Activated naive CD8-positive, alpha-beta T cell treated with anti-CD3 and anti-CD28 coated beads, Interleukin-2, amount 50 U/mL, for 24 hours (primary cell): ENCODE measurements at places on chromosomes 5 and 9.

- DNase-seq, result no peak
Observed at GRCh38 chr5:34439601-34440000, 216.5 kb upstream of the RAI14 start.

GRCh38 chr9:133826289-133827085, 88.3 kb upstream of the SARDH start:
- DNase-seq, result no peak

GRCh38 chr9:85397005-85397404, 344.7 kb downstream of the AGTPBP1 start:
- no peak for DNase-seq

- no peak for DNase-seq
Observed at GRCh38 chr9:117929868-117930267, 225.7 kb downstream of the TLR4 start.

DNA sequence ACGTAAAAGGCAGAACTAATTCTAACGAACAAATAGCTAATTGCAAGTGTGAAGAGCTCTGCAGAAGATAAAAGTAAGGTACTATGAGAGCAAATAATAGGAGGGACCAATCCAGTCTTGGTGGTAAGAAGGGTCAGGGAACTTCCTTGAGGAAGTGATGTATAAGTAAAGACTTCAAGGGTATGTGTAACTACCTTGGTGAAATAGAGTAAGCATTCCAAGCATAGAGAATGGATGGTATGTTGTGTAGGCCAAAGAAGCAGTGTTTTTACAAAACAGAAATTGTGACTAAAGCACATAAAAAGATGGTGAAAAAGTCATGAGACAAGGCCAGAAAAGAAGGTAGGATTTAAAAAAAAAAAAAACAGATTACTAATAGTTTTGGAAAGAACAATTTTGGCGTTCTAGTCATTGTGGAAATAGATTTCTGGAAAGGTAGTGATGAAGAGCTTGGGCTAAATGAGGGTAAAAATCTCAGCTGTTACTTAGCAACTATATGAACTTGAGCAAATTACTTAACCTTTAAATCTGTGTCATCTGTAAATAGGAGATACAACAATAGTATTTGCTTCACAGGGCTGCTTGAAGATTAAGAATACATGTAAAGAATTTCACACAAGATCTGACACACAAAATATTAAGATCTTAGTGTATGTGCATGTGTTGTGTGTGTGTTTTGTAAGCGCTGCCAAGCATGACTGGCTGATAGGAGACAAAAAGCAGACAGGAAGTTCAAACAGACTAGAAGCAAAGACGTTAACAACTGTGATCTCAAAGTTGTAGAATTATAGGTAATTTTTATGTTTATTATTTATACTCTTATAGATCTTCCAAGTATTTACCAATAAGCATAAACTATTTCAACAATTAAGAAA, 73.5 kb downstream of the NR6A1 start:
- no peak for DNase-seq

DNA sequence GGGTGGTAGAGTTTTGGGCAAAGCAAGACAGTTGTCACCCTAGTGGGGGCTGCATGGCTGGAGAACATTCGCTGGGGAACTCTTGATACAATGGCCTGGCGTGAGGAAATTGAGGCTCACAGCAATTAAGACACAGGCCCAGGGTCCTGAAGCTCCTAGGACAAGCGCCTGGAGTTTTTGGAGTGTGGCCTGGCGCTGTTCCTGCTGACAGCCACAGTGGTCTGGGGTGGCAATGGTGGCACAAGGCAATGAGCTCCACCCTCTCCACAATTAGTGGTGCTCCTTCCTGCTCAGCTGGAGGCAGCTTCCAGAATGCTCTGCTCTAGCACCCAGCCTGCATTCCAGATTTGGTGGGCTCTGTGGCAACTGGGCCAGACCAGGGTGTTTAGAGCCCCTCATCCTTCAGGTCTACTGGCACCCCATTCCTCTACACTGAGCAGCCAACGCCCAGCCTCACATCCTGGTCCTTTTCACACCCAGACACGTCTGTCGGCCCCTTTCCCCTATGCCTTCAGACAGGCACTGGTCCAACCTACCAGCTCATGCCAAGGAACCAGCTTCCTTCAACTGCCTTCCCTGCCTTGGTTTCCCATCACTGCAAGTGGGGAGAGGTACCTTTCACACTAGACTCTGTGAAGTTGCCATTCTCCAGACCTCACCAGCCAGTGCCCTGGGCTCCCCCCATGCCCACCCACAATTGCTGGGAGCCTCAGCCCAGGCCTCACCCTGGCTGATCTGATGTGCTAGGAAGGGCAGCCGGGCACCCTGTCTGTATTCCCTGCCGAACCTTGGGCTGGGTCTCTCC, 138.1 kb upstream of the COL5A1 start:
- DNase-seq, result no peak

- DNase-seq, result no peak
Observed at GRCh38 chr5:143985832-143986515, 174.0 kb downstream of the HMHB1 start.

GRCh38 chr5:1223278-1223670, 1.9 kb upstream of the SLC6A18 start:
- no peak for DNase-seq

DNA sequence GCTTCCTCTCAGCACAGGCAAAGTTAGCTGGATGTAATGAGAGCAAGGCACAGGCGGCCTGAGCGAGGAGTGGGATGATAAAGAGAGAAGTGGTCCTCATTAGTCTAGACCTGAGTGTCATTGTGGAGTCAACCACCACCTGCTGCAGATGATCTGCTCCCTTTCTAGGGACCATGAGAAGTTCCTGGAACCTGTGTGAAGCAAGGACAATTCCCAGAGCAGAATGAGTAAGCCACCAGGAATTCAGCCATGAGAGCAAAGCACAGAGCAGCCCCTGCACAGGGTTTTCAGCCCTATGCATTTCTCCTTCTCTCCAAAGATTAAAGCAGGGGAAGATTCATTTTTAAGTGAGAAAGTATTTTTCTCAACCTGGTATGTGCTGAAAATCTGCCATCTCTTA, 146.8 kb upstream of the SPEF2 start:
- no peak for DNase-seq

DNA sequence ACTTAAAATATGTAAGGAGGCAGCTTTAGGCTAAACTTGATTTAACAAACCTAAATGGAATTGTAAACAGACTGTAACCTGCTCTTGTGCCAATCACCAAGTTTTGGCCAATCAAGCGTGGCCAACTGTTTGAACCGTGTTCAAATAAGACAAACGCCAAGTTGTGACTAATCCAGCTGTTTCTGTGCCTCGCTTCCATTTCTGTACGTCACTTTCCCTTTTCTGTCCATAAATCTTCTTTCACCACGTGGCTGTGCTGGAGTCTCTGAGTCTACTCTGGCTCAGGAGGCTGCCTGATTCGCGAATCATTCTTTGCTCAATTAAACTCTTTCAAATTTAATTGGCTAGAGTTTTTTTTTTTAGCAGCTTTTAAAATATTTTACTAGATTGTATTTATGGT, 71.3 kb downstream of the LIX1 start:
- DNase-seq, result no peak

DNA sequence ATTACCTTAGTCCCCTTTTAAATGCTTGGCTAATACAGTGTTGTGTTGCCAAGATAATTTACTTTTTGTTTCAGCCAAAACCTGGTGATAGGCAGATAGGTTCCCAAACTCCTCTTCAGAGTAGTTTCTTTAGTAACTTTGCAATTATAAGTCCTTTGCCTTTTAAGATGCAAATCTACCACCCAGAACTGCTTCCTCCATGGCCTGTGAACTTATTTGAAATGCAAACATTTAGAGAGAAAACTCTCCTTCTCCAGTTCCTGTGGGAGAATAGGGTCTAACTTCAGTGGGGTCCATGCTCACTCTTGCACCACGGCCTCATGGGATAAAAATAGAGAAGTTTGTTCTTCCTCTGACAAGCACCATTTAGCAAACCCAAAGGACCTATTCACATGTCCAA, 1955.4 kb upstream of the CDH6 start:
- DNase-seq, result no peak

DNA sequence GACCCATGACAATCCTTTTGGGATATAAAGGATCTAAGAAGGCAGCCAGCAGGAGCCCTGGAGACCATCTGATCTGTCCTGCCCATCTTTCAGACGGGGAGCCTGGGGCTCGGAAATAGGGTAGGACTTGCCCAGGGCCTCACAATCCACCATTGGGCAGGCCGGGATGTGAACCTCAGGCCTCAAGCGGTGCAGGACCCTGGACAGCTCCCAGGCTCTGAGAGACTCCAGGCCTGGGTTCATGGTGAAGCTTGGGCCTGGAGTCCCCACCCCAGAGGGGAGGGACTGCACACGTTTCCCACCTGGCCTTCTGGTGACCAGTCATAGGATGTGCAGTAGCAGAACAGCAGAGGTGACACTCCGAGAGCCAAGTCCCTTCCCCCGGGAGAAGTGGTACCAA, 36.6 kb upstream of the RAPGEF1 start:
- DNase-seq, result peak; percentile 39

GRCh38 chr5:144002876-144003275, 167.6 kb downstream of the YIPF5 start:
- no peak for DNase-seq

DNA sequence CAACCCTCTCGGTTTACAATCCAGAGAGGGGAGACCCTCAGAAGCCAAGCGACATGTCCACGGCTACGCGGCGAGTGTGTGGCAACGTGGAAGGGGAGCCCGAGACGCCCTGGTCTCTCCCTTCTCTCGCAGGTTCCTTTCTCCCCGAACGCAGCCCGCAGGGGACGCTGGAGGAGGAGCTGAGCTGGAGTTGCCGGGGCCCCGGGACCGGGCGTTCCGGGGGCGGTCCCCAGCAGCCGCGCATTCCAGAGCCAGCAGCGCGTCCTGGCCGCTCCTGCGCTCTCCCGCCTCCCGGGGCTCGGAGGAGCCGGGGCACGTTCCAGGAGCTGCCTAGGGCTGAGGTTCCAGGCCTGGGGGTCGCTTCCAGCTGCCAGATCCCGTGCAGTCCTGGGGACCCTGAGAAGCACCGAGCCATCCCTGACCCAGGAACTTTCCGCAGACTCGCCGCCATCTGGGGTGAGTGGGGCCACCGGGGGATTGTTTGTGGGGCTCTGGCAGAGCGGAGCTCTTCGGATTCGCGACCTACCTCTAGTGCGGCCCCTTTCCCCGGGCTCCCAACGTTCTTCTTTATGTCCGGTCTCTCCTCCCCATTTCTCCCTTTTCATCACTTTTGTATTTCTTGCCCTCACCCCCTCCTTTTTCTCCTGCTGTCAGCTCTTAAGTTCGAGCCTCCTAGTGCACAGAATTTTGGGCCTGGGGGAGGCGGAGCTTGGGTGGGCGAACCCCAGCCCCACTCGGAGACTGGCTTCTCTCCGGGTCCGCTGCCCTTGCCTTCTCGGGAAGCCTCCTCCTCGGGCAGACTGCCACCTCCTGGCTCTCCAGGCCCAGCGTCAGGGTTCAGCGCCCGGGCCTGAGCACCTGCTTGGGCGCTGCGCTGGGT, at the start of gene SMIM3:
Gene SMIM3, plus strand, starts transcription at position 241 of the 880 bp plus-strand sequence. CDS start 16,684 bp downstream, outside the sequence.
- DNase-seq, result peak; percentile 74

DNA sequence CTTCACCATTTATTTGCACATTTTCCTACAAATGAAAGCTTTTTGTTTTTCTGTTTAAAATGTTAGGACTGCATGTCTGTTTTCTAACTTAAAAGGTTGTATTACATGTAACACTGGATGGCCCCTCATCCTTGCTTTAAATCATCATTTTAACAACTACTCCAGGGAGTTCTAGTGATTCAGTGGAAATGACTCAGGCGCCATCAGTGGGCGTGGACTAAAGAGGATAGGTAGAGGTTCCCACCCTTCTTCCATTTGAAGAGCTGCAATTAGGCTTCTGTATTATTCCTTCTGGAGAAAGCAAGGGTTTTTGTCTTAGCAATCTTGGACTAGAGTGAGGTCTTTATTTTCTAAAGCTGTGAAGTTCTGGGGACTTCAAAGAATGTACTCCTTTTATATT, 213.7 kb downstream of the TMEM38B start:
- no peak for DNase-seq

GRCh38 chr5:147754372-147755122, 28.0 kb downstream of the JAKMIP2 start:
- no peak for DNase-seq

DNA sequence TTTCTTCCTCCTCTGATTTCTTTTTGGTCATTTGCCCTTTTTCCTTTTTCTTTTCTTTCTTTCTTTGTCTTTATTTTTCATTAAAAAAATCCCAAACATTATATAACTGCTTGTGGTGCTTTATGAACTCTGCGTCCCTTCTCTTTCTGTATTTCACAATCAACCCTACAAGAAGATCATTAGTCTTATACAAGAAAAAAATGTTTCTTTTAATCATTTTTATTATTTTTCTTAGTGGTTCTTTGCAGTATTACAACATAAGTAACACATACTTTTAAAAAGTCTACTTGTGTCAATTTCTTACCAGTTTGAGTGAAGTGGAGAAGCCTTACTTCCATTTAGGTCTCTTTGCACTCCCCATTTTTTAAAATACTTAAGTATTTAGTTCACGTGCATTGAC, 212.7 kb upstream of the SMC2 start:
- no peak for DNase-seq

DNA sequence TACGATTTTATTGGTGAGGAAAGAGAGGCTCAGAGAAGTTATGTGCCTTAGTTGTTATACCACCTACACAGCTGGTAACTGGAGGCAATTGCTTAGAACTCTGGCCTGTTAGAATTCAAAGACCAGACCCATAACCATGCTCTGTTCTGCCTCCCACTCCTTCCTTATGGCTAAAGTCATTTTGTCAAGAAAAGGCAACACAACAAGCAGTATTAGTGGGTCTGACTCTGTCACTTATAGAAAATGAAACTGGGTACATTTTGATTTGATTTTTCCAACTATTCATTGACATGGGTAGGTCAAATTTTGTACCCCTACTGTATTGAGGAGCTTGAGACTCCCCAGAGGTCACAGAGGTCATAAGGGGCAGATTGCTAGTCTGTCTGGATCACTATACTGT, 44.5 kb upstream of the NR3C1 start:
- DNase-seq, result no peak

DNA sequence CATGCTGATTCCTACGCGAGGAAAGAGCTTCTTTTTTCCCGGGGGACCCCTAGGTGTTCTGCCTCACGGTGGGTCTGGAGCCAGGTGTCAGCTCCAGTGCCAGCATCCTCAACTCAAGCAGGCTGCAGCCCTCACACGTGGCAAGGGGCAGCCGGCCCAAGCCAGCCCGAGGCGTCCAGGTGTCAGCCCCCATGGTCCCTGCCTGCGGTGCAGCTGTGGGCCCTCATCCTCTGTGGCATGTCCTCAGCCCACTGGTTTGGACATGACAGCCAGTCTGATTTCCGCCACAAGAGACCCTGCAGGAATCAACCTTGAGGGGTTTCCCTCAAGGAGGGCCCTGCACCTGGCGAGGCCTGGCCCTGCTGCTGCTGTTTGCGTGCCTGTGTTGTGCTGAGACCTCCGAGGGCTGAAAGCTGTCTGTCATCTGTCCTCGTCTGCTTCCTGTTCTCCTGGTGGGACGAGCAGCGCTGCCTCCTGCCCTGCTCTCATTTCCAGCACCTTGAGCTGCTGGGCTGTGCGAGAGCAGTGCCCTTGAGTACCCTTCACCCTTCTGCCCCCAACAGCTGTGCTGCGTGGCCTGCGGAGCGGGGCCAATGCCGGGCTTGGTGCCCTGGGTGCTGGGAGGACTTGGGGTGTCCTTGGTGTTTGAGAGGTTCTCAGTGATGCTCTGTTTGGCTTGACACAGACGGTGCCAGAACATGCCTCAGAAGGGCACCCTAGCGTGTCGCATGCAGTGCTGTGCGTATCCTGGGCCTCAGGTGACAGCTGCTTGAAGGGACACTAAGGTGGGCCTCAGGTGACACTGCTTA, 137.6 kb downstream of the CACNA1B start:
- DNase-seq, result no peak
